ENCODE measurements at places on chromosomes 2 and 18.

- no peak for DNase-seq
These were observed 20.5 kb upstream of the C1D start for GRCh38 chr2:68083346-68083745.

DNA sequence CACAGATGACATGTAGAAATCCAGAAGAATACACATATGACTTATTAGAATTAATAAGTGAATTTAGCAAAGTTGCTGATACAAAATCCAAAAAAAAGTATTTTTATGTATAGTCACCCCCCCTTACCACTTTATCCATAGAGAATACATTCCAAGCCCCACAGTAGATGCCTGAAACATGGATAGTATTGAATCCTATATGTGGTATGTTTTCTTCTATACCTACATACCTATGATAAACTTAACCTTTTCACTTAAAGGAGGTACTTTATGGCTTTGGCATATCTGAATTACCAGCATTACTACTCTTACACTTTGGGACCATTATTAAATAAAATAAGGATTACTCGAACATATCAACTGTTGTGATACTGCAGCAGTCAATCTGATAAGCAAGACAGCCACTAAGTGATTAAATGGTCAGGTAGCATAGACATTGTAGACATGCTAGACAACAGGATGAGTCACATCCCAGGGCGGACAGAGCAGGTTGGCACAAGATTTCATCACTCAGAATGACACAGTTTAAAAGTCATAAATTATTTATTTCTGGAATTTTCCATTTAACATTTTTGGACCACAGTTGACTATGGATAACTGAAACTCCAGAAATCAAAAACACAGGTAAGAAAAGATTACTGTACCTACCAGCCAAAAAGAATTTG, 208.2 kb upstream of the CHAC2 start:
- DNase-seq: no peak

DNA sequence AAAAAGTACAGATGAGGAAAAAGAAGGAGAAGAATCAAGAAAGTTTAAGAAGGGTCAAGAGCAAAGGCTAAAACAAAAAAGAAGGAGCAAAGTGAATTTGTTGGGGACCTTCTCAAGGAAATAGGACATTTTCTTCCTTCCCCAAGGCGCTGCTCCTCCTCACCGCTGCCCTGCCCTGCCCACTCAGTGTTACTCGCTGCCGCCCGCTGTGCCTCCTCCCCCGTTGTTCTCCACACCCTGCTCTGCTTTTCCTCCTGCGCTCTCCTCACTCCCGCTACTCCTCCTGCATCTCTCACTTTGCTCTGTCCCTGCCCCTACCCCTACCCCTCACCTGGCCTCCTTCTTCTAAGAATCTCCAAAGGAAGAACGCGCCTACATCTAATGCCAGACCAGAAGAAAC, 50.7 kb downstream of the ID2 start:
- DNase-seq: no peak

DNA sequence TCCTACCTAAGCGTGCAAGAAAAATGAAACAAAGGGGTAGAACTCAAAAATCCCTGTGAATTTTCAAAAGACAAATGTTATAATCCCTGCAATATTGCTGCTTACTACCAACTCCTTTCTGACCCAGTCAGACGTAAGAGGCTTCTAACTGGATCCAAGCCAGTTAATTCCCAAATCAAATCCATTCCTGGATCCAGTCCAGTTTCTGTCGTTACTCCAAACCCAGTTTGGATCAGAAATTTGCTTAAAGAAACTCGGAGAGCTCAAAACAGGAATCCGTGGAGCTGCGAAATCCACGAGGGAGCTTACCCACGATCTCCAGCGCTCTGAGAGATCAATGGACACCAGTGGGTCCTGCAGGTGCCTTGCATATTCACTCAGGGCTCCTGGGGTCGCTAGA, 62.8 kb upstream of the IKZF2 start:
- no peak for DNase-seq

GRCh38 chr2:35035883-35036282, 1319.7 kb upstream of the CRIM1 start:
- DNase-seq: no peak

DNA sequence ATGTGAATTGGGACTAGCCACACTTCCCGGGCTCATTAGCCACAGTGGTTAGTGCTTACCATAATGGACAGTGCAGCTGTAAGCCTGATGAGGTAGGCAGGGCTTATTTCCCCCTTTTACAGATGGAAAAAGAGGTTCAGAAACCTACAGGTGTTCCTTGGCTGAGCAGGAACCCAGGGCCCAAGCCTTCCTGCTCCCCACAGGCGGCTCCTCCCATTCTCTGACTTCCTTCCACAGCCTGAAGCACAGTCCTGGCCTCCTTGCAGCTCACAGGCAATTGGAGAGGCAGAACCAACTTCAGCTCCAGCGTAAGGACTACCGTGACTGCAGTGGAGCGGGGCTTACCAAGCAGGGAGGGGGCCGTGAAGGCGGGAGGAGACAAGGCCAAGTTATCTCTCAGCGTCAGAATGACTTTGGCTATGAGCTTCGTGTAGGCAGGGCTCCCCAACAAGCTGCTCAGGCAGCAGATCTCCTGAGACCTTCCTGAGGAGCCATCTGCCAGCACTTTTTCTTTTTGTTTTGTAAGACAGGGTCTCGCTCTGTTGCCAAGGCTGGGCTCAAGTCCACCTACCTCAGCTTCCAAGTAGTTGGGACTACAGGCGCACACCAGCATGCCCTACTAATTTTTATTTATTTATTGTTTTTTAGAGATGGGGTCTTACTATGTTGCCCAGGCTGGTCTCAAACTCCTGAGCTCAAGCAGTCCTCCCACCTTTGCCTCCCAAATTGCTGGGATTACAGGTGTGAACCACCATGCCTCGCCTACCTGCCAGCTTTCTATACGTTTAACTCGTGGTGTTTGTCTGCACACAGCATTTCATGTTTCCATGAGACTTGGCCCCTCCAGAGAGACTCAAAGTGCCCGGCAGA, 34.2 kb upstream of the NT5DC4 start:
- no peak for DNase-seq

DNA sequence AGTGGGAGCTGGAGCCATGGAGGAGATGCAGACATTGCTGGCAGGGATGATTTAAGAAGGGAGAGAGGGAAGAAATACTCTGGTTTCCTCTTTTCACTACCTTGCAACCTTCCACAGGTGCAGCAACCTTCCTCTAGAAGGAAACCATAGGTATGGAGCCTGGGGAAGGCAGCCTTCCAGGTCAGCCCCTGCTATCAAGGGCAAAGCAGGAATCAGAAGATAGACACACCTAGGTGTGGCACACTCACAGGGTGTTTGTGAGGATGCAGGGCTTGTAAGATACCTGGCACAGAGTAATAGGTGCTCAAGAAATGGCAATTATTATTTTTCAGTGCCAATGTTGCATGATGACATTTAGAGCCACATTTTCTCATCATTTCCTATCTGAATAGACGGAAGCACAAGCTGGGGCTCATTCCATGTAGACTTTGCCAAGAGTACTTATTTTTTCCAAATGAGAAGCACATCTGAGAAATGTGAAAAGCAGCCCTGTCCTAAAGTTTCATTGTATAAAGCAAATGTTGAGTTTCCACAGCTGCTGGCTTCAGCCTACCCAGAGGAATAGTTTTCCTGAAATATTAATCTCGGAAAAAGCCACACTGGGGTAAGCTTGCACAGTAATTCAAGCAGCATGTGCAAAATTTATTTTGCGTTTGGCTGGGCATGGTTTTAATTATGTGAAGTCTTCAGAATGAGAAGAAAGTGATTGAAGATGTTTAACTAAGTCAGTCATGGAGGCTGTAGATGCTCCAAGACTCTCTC, 20.6 kb downstream of the EVA1A start:
- DNase-seq: no peak

GRCh38 chr2:198874472-198874858, 583.3 kb downstream of the SATB2 start:
- no peak for DNase-seq

GRCh38 chr2:207833251-207833751, 63.6 kb upstream of the FZD5 start:
- DNase-seq: no peak

DNA sequence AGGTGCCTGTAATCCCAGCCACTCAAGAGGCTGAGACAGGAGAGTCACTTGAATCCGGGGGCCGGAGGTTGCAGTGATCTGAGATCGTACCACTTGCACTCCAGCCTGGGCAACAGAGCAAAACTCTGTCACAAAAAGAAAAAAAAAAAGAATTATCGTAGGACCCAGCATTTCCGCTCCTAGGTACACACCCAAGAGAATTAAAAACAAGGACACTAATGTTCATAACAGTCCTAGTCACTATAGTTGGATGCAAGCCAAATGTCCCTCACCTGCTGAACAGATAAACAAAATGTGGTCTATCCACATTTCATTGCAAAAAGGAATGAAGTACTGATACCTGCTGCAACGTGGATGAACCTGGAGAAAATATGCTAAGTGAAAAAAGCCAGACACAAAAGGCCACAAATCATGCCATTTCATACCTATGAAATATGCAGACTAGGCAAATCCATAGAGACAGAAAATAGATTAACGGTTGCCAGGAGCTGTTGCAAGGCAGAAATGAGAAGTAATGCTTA, 21.2 kb downstream of the ADRA2B start:
- DNase-seq: peak; percentile 60

- no peak for DNase-seq
These were observed 18.9 kb upstream of the WDR33 start for GRCh38 chr2:127829845-127830246.

DNA sequence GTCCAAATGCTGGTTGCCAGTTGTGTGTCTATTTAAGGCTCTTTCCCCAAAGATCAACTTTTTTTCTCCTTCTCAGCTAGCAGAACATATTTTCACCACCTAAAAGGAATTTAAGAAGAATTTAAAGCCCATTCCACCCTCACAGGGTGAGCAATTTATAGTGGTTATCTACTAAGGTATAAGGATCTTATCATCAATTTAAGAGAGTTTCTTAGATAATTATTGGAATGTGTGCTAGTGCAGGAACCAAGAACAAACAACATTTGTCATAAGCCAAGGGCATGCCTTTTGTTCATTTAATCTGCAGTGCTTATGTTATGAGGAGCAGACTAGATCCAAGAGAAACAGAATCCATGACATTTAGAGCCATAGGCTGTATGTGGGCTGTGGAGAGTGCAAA, 37.2 kb downstream of the NLRC4 start:
- DNase-seq: no peak

DNA sequence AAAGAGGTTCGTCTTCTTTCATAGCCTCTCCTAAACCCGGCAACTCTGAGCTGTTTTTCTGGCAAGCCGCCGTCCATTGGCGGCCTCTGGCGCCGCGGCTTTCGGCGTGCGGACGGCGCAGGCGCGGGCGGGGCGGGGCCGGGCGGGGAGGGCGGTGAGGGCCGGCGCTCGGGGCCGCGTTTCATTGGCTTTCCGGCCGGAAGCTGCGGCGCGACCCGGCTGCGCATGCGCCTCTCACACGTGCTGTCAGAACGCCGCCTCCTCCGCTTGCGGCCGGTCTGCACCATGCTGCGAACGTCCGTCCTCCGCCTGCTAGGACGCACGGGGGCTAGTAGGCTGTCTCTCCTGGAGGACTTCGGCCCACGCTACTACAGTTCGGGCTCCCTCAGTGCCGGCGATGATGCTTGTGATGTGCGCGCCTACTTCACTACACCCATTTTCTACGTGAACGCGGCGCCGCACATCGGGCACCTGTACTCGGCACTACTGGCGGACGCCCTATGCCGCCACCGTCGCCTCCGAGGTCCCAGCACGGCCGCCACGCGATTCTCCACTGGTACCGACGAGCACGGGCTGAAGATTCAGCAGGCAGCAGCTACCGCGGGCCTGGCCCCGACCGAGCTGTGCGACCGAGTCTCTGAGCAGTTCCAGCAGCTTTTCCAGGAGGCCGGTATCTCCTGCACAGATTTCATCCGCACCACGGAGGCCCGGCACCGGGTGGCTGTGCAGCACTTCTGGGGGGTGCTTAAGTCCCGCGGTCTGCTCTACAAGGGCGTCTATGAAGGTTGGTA, at the start of gene MARS2:
Gene MARS2 (plus strand): TSS at position 249 of the 791 bp plus-strand sequence. CDS start 37 bp downstream, at position 286.
- peak; percentile 97 for DNase-seq

DNA sequence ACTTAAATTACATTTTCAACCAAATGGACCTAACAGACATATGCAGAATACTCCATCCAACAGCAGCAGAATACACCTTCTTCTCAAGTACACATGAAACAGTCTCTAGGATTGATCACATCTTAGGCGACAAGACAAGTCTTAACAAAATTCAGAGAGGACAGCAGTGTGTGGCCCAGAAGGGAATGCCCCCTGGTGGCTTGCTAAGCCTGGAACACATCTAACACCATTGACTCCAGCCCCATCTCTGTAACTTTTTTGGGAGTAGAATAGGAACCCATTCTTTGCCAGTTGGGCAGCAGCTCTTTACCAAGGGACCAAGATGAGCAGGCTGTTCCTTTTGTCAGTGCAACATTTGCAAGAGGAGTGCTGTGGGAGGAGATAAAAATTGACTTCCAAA, 249.9 kb downstream of the PLCL1 start:
- DNase-seq: no peak

DNA sequence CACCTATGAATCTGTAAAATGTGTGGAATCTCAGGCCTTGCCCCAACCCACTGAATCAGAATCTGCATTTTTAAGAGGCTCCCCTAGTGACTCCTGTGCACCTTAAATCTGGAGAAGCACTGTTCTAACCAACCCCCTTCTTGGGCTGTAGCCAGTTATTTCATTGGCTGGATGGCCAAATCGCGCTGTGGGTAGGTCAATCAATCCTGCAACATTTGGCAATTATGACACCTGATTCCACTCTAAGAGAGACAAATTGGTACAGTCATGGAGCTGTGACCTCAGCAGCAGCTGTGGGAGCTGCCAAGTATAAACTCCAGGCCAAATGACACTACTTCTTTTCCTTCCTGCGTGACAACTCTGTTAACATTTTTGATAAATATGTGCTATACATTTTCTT, 208.7 kb downstream of the CLIP4 start:
- DNase-seq: no peak

GRCh38 chr2:127089478-127090235, 17.3 kb downstream of the BIN1 start:
- peak; percentile 57 for DNase-seq

DNA sequence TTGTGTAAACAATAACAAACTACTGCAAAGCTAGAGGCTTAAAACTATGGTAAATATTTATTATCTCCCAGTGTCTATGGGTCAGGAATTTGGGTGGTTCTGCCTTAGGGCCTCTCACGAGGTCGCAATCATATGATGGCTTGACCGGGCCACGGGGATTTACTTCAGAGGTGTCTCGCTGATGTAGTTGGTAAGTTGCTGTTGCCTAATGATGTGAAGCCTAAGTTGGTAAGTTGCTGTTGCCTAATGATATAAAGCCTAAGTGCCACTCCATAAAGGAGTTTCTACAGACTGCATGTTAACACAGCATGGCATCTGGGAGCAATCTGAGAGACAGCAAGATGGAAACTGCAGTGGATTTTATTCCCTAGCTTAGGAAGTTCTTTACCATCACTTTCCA, 35.8 kb downstream of the FMNL2 start:
- peak; percentile 65 for DNase-seq

DNA sequence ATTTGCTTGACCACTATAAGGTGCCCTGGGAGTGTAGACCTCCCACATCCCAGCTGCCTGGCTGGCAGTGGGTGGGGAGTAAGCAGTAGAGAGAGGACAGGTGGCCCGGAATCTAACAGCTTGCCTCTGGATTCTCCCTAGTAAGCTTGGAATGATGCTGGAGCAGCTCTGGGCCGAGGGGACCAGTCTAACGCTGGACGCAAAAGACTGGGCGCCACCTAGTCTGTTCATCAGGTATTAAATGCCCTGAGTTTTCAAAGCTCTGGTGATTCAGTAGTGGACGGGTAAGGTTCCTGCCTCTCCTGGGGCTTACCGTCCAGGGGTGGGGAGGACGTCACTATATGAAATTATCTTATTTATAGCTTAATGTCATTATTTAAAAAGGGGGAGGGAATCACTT, 648 bp upstream of the LYPD6B start:
- no peak for DNase-seq
